ENCODE measurements at places on chromosomes 16 and 17. TPM values are rescaled to one million over a fixed set of nuclear protein-coding genes. Genes with fewer than 3 reads are reported as not detected.

The CMTR2 gene
- polyA plus RNA-seq: 5.6 TPM

The HOXB5 gene
- 0.04 TPM for polyA plus RNA-seq

The ZG16 gene
- not detected for polyA plus RNA-seq

The P2RX5 gene
- 0.63 TPM for polyA plus RNA-seq

The SLC12A4 gene
- 48.7 TPM for polyA plus RNA-seq

The B3GNT9 gene
- 17.1 TPM for polyA plus RNA-seq

The MYH3 gene
- 1.5 TPM for polyA plus RNA-seq

The PRSS27 gene
- not detected for polyA plus RNA-seq

The KCNH4 gene
- not detected for polyA plus RNA-seq

The VEZF1 gene
- 31.6 TPM for polyA plus RNA-seq

The CNTNAP1 gene
- polyA plus RNA-seq: 7.5 TPM

All from ovary (tissue), 10 donors.